ENCODE measurements at places on chromosomes 6 and 20.

- DNase-seq: no peak
Measured at GRCh38 chr6:154448448-154449096, 61.9 kb downstream of the CNKSR3 start.

DNA sequence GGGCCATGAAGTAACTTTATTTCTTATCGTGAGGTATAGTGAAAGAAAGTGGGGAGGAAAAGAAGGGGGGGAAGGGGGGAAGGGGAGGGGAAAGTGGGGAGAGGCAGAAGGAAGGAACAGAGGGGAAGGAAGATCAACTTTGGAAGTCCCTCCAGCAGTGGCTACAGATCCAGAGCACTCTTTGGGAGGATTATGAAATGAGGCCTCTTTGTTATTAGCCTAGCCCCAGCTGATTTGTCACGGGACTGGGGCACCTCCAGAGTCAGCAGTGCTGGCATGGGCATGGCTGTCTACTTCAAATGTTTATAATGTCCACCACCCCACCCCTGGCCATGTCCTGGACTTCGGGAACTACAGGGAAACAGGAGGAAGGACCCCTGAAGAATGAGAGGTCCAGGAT, 7.6 kb downstream of the MOCS1 start:
- DNase-seq: no peak

DNA sequence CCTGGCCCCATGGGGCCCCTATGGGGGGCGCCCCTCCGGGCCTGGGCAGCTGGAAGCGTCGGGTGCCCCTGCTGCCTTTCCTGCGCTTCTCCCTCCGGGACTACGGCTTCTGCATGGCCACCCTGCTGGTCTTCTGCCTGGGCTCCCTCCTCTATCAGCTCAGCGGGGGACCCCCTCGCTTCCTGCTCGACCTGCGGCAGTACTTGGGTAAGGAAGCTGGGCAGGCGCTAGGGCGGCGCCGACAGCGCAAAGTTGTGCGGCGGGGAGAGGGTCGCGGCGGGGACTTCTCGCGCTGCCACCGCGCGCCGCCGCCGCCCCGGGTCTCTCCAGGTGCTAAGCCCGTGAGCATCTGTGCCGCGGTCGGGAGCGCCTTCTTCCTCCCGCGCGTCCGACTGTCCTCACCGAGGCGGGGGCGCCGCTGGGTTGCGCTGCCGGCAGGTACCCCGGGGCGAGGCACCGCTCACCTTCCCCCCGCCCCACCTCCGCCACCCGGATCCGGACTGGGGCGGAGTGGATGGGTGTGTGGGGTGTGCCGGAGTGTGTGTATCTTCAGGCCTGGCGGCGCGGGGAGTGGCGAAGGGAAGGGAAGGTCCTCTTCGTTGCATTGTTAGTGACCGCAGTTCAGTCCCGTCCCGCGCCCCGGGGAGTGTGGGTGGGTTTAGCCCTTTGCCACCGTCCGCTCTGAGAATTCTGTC, 788 bp downstream of the UST start:
- DNase-seq: peak; percentile 66

DNA sequence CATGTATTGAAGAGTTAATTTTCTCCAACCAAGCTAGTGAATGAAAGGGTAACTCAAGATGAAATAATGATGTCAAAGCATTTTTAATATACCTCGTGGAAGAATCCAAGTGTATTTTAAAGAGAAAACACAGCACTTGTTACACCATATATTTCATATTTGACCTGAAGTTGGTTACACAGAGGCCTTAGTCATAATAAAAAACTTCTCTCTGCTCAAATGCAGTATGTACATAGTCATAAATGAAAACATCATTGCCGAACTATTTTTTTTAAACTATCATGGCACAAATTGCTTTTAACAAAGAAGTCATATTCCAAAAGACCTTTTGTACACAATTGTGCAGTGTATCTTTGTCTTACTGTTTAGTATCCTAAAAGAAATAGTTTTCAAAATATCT, 43.0 kb downstream of the BACH2 start:
- DNase-seq: no peak

DNA sequence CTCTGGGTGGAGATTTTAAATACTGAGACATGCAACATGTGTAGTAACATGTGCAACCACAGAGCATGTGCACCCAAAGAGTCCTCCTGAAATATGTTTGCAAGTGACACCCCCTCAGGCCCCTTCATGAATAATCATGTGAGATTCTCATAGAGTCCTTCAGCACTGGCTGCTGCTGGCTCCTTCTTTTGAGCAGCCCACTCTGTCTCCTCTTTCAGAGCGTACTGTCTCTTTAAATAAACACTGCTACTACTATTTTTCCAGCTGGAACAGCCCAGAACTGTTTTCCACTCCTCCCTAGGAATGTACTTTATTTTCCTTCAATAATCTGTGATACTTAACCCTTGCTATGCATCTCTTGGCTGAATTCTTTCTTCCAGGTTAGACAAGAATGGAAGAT, 42.0 kb downstream of the HLA-DRB5 start:
- DNase-seq: no peak

GRCh38 chr6:12138381-12138780, 126.3 kb downstream of the HIVEP1 start:
- peak; percentile 13 for DNase-seq

DNA sequence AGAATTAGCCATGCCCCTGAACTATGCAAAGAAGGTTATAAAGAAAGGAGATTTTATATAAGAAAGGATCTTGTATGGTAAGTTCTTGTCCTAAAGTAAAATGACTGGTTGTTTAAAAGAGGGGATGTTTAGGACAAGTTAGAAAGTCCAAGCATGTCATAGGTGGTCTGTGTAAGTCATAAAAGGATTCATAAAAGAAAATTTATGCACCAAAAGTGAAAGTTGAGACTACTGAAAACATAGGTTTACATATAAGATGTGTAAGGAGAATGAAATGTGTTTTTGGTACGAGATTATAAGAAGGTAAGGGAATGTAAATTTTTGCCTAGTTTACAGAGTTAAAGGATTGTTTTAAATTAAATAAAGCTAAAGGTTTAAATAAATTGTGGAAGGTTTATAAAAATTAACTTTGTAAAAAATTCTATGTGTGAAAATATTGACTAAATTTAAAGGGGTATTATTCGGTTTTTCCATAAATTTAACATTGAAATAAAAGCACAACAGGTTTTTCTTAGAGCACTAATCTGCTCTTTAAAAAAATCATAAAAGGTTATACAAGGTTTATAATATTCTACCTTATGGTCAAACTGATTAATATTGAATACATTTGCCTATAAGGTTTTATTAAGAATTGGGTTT, 93.6 kb upstream of the UST start:
- DNase-seq: no peak

- no peak for DNase-seq
Measured at GRCh38 chr6:127937102-127937501, 36.2 kb upstream of the THEMIS start.

All from activated naive CD4-positive, alpha-beta T cell treated with Interleukin-2 at 50 U/mL for 16 hours (primary cell).